ENCODE measurements at places on chromosomes 16 and 17. TPM values are rescaled to one million over a fixed set of nuclear protein-coding genes. Genes with fewer than 3 reads are reported as not detected.

MFSD6L gene
- total RNA-seq = 0.68 TPM

TBC1D3H gene
- total RNA-seq = not detected

OTOP3 gene
- not detected for total RNA-seq

HBQ1 gene
- not detected for total RNA-seq

INPP5K gene
- total RNA-seq = 46.5 TPM

NPIPA5 gene
- 8.3 TPM for total RNA-seq

IRX5 gene
- 30.2 TPM for total RNA-seq

GRCh38 chr16:53121043-53121620, 66.3 kb downstream of the CHD9 start:
- DNase-seq = no peak

DNA sequence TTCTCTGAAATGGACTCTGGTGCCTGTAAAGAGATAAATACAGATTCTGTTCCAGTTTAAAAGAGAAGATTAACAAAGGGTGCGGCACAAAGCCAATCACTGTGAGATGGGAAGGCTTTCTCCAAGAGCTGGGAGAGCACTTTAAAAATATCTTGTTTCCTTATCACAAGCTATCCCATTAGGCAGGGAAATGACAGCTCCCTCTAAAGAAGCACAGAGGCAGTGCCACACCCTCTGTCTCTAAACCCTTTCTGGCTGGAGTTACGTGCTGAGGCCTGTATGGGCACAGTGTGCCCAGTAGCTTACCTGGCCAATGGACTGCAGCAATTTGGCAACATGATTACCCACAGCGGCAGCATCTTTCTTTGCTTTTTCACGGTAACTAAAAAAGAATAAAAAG, 9.0 kb upstream of the TERB1 start:
- no peak for DNase-seq

- DNase-seq = no peak
These were observed 624.6 kb upstream of the EEF2KMT start for GRCh38 chr16:5722116-5722619.

- DNase-seq = no peak
These were observed 11.4 kb downstream of the ITGAD start for GRCh38 chr16:31404353-31405064.

DNA sequence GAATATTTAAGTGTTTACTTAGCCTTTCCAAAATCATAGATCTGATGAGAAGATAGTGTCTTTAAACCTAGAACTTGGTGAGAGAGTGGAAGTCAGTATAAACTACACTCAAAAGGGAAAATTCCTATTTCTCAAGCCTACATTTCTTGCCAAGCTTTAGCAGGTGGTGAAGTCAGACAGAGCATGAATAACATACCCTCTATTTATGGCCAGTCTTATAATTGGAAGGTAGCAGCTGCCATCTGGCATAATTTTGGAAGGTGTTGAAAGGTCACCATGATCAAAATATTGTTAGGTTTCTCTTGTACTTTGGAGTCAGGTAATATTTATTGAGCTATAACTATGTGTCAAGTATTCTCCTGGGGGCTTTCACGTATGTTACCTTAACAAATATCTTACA, 729.3 kb upstream of the KIF2B start:
- DNase-seq = no peak

GRCh38 chr17:72118335-72119076, 2.3 kb upstream of the SOX9 start:
- peak; percentile 91 for DNase-seq

Measured in lung (tissue), 17 donors.